ENCODE measurements at places on chromosomes 5 and 9.

DNA sequence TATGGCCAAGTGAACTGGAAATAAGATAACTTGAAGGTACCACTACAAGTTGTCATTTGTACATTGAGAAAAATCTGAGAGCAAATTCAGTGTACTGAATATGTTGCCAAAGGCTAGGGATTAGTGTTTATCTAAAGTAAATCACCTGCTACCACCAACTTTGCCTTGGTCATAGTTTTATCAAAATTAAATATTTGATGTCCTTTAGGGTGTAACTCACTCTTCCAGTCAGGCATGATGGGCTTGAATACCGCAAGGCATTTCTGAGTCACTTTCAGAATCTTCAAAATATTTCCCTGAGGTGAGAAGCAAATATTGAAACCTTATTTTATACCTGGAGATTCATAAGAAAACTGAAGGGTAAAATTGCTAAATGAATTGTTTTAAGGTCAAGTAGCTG, 1338.6 kb upstream of the ACO1 start:
- DNase-seq, result no peak

DNA sequence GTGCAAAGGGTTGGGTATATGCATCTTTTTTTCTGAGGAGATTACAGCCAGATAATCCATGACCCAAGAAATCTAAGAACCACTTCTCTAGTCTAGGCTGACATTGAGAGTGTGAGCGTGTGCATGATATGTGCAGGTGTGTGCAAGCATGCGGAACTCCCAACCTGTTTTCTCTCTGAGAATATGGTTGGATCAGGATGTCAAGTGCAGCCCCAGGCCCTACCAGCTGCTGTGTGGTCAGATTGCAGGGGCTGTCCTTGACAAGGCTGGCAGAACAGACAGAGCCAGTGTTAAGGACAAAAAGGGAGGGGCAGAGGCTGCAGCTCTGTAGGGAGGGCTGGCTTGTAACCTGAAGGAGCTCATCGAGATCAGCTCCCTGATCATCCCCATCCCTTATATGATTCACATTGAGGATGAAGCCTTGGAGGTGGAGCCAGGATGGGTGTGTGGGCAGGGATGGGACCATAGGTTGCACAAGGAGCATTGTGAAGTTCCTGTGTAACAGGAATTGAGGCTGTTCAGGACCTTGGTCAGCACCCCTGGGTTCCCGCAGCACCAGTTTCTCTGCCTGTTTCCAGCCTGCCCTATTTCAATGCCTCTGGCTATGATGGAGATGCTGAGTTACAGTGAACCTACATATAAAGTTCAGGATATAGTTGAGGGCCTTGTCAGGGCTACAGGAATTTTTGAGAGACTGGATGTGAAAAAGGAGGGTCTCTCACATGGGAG, 52.6 kb upstream of the ARAP3 start:
- peak; percentile 34 for DNase-seq

DNA sequence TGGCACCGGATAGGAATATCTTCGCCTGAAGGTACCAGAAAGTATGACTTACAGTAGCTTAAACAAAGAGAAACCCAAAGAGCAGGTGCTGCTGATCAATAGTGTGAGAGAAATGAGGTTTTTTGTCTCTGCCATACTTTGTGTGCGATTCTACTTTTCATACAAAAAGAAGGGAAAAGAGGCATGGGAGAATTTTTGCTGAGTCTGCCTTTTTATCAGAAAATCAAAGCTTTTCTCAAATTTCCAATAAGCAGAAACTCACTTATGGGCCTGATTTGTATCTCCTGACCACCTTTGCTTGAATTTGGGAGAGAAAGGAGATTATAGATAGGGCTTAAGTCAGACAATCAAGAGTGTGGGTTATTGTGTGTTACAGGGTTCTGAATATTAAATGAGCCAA, 65.5 kb upstream of the TAF11L2 start:
- DNase-seq, result no peak

GRCh38 chr9:121610638-121610953, 40.8 kb upstream of the DAB2IP start:
- no peak for DNase-seq

- DNase-seq, result peak; percentile 67
These were observed 62.0 kb downstream of the ANKH start for GRCh38 chr5:14809369-14810155.

DNA sequence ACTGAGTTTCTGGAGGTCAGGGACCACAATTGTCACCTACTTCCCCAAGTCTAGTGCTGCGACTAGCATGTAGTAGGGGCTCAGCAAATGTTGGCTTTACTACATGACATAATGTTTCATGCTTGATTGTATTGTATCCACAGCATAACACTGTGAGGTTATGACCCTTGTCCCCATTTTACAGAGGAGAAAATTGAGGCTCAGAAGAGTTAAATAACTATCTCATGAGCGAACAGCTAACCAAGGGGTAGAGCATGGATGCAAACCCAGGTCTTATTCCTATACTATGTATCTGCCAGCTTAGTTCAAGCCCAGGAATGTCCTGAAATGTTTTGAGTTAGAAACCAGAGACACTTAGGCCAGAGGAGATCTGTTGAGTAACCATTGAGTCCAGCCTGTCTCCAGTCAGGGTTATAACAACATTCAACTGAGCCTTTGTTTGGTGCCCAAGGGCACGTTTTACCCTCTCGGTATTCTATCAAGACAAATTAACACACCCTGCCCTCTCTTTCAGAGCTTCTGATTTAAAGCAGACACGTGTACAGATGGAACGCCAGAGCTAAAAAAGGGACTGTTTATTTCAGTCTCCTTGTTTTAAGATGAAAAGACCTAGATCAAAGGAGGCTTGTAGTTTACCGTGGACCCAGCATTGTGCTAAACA, 16.5 kb downstream of the ANGPTL2 start:
- no peak for DNase-seq

GRCh38 chr5:144048259-144048856, 122.1 kb downstream of the YIPF5 start:
- no peak for DNase-seq

DNA sequence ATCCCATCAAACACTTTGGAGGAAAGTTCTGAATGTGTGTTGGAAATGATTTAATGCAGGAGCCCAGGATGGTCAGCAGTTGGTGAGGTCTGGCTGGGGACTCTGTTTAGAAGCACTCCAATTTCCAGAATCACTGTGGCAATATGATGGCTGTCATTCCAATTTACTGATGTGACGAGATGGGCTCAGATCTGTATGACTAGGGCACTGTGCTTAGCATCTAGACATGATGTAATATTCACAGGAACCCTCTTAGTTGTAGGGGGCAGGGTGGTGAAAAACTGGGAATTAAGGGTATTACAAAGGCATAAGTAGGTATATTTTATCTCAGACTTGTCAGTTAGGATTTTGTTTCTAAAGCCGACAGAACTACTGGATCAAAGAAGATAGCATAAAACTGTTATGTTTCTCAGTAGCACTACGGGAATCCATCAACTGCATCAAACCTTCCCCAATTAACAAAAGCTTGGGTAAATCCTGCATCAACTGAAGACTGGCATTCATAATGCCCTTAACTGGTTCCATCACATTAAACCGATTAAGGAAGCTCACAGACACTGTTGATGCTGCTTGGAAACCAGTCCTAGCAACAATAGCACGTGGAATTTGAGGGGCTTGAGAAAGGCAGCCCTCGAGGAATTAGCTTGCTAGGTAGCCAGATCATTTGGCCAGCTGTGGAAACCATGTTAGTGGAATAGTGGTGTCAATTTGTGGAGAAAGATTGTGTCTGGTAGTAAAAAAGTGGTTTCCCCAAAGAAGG, 86.1 kb downstream of the SV2C start:
- no peak for DNase-seq

DNA sequence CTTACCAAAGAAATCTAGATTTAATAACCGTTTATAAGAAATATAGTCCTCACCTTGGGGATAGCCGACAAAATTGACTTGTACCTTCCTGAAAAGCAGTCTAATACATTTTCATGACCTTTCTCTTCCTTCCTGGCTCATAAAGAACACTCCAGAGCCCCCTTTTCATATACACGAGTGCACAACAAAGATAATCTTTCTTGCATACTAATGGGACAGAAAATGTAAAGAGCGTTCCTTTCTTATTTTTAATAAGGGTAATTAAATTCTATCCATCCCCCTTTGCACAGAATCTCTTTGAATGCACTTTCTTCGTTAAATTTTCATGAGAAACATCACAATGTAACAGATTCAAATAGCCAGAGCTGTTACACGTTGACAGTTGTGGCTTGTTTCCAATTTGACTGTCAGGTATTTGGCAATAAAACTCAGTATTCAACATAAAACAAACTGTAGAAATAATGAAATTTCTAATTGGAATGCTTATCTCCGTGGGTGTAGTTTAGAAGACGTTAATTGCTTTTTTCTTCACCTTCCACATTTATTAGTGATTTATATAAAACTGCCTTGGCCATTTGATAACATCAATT, 732.3 kb upstream of the DMAC1 start:
- no peak for DNase-seq

DNA sequence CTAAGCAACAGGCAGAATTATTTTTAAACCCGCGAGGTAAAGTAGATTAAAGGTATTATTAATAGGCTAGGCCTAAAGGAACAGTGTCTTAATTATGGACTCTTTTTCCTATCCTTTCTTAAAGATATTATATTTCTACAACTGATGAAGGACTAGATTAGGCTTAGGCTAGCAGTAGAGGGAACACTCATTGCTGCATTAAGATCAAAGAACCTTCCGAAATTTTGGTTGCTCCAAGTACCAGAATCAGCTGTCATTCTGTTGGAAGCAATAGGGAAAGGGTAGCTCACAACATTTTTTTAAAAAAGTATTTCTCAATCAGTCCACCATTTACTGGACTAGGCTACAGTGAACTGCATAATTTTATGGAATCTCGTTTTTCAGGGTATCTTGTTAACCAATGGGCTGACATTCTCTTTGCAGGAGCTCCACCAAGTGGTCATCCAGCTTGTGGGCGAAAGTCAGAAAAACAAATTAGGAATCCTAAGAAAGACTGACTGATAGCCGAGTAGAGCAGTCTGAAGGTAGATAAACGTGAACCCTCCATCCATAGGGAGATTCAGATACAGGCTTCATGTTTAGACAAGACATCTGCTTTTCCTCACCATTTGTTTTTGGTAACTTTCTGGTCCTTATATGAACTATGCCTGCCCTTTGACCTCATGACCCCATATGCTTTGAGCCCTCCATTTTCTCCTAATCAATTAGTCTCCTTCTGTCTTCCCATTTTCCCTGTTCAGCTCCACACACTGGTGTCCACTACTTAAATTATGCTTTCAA, 103.6 kb upstream of the CHD1 start:
- peak; percentile 15 for DNase-seq

GRCh38 chr5:10627160-10627701, 63.4 kb downstream of the ANKRD33B start:
- no peak for DNase-seq

GRCh38 chr9:109632817-109633216, 134.7 kb upstream of the PTPN3 start:
- DNase-seq, result no peak

- DNase-seq, result no peak
These were observed 26.4 kb downstream of the FGF18 start for GRCh38 chr5:171445644-171446516.

DNA sequence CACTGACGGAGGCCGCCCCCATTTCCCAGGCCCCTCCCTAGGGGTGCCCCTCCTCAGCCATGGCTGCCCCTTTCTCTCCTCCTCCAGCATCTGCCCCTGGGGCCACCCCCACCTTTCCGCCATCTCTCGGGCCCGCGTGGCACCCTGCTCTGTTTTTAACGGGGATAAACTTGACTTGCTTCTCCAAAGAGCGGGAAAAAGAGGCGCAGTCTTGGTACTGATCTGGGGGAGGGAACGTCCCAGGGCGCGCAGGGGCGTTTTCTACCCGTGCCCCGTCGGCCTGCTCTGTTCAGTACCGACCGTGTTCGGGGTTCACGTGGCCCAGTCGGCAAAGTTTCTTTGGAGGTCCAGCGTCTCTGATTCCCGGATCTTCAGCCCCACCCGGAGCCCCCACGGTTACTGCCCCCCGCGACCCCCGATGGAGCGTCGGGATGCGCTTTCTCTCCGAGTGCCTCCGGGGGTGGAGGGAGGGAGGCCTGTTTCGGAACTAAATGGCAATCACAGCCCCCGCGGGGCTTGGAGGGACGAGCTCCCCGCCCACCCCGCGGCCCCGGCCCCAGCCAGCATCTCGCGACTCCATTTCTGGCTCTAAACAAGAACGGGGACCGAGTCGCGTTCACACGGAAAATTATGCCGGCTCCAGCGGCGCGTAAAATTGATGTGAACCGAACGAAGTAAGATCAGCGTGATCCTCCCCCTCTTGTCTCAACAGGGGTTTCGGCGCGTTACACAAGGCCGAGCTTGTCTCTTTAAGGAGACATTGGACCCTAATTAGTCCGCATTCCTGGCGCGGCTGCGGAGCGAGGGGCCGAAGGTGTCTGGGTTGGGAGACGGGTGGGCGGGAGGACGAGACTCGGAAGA, 1.1 kb upstream of the TLE4 start:
- DNase-seq, result peak; percentile 34

DNA sequence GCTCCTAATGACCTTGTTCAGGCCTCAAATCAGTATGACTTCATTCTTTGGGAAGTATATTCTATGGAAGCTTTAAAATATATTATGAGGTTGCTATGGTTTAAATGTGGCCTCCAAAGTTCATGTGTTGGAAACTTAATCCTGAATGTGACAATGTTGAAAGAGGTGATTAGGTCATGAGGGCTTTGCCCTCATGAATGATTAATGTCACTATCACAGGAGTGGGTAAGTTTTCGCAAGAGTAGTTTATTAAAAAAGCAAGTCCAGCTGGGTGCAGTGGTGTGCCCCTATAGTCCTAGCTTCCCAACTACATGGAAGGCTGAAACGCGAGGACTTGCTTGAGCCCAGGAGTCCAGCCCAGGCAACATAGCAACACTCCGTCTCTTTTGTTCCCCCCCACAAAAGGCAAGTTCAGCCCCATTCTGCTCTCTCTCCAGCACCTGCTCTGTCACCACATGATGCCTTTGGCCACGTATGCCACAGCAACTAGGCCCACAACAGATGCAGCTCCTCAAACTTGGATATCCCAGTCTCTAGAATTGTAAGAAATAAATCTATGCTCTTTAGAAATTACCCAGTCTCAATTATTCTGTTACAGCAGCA, 105.3 kb downstream of the SIL1 start:
- DNase-seq, result no peak

DNA sequence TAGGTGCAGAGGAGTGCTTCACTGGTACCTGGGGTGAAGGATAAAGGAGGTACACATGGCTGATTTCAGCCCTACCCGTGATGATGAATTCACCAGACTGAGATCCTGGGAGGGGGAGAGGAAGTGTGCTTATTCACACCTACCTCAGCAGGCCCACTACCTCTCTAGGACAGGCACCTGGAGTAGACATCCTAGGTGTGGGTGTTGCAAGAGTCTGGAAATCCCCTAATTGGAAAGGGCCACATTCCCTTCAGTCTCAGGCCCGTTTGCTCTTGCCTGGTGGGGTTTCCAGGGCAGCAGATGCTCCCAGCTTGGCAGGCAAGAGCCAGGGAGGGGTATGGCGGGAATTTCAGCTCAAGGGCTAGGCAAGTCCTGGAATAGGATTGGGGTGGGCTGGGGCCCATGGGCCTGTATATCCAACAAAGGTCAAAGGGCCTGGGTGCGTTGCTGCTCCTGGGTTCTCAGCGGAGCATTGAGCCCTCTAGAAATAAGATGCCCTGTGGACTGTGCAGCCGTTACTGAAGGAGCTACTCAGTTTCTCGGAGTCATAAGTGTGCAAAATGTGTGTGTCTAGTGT, 5.8 kb upstream of the CCL21 start:
- DNase-seq, result no peak

- DNase-seq, result no peak
These were observed 591.1 kb downstream of the DTWD2 start for GRCh38 chr5:118397236-118397635.
